ENCODE measurements at places on chromosomes 5 and 9.

DNA sequence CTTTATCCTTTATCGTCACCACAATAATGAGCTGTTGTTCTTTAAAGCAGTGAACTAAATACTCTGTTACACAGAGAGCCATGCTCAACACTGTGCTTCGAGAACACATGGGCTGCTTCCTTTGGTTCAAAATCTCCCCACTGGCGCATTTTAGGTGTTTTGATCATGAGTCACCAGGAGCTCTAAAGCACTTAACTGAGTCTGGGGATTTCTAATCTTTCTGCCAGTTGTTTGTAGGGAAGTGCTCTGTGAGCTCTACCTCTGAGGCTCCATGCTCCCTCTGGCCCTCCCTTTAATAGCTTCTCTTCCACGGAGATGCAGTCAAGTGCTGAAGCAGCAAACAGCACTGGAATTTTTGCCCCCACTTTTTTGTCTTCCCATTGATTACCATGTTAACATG lies 17.0 kb downstream of the ERAP2 start:
- no peak for DNase-seq

DNA sequence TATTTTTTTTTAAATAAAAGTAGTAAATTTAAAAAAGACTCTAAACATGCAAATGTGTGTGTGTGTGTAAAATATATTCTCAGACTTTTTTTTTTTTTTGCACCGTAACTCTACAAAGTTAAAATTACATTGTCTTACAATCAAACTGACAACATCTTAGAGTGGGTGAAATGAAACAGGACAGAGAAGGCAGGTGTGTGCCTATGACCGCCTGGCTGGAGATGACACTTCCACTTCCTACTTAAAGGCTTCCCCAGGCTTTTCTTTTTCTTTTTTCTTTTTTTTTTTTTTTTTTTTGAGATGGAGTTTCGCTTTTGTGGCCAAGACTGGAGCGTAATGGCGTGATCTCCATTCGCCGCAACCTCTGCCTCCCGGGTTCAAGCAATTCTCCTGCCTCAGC lies 2.7 kb upstream of the AK1 start:
- no peak for DNase-seq

- DNase-seq = no peak
These were observed 81.0 kb downstream of the HTR4 start for GRCh38 chr5:148573374-148573773.

DNA sequence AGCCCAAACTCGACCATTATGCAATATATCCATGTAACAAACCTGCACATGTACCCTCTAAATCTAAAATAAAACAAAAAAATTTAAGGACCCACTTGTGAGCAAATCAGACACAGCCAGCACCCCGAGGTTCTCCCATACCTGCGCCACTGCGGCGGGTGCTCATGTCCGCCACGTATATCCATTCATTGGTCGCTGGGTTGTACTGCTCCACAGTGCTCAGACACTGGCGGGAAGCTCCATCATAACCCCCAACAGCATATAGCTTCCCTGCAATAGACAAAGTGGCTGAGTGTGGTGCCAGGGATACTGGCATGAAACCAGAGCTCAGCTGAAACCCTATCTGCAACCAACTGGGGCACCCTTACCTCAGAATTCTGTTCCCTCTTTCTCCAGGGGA lies 102.0 kb downstream of the KLHL3 start:
- DNase-seq = no peak

GRCh38 chr9:128554155-128554862 lies 1.9 kb downstream of the SPTAN1 start:
- peak; percentile 53 for DNase-seq

DNA sequence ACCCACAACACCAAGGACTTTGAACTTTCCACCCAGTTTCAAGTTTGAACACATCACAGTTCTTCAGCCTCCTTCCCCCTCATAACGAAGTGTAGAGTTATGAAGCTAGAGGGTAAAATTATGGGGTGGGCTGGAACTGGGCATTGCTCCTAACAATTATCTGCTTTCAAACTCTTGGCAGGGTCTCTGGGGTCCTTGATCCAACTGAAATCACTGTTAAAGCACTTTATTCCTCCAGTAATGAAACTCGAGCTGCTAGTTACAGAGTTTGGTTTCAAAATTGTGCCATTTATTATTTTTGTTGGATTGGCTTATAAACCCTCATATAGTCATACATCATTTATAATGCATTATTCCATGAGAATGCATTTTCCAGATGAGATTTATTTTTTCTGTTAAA lies 158.5 kb downstream of the RGS3 start:
- DNase-seq = no peak

DNA sequence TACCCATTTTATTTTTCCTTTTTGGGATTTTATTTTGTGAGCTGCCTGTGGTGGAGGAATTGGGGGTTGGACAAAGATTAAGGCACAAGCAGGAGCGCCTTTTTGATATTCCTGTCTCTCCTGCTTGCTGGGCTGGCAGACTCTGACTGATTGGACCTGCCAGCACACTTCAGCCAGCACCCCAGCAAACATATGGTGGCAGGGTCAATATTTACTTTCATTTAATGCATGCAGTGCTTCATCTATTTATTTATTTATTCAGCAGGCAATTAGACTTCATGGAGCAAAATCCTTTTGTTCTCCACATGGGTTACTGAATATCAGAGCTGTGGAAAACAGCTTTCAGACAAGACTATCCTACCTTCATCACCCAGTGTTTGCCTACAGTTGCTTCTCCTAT lies 48.4 kb upstream of the EPB41L4A start:
- no peak for DNase-seq

DNA sequence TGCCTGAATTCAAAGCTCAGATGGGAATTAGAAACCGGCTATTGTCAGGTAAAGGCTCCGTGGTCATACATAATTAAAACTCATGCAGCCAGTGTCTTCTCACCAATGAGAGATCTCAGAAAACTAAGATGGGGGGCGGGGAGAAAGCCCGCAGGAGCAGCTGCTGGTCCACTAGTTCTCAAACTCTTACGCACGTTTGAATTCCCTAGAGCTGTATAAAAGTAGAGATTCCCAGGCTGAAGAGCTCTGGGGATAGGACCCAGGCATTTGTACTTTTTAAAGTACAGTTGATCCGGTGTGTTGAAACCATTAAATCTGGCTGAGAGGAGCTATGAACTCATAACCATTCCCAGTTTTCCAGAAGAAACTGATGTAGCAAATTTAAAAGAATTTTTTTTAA lies 68.5 kb downstream of the FRMD3 start:
- DNase-seq = no peak

- no peak for DNase-seq
These were observed 203.5 kb downstream of the ERCC6L2 start for GRCh38 chr9:96078897-96079490.

DNA sequence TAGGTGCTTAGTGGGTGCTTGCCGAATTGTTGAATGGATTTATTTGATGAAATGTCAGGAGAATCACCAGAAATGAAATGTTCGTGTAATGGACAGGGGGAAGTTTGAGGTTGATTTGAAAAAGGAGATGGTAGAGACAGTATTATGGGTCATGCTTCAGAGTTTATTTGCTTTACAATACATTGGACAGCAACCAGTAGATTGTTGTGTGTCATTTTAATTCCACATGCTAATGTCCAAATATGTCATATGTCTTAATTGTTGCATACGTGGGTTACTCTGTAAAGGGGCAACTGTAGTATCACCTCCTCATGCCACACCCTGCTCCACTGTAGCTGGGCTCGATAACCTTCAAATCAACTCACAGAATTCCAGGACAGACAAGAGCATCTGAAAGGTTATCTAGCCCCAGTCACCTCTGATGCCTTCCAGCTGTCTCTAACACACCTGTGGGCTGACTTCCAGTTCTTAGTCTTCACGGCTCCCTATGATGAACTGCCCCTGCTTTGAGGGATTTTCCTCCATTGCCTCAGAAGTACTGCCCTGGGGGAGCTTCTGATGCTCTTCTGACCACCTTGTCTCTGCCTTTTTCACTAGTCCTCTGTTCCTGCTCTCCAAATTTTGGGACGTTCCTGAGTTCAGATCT lies 1.7 kb downstream of the PDCD1LG2 start:
- no peak for DNase-seq

- no peak for DNase-seq
These were observed 213.2 kb downstream of the GABRB2 start for GRCh38 chr5:161333194-161333880.

GRCh38 chr5:91219803-91220371 lies 163.2 kb downstream of the ARRDC3 start:
- DNase-seq = peak; percentile 51

- DNase-seq = no peak
These were observed 474.9 kb upstream of the CDH10 start for GRCh38 chr5:25119650-25120049.

- no peak for DNase-seq
These were observed 37.9 kb downstream of the ARPC5L start for GRCh38 chr9:124899845-124900244.

DNA sequence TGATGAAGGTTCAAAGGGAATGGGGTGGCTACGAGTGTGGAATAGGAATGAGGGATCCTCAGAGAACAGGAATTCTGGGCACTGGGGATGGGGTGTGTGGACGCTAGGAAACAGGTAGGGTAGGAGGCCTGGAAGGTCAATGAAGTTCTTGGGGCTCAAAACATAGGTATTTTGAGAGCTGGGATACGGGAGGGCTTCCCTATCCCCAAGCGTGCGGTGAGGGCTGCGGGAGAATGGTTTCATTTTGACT lies 718 bp downstream of the QSOX2 start:
- no peak for DNase-seq

Measured in stimulated activated CD4-positive, alpha-beta T cell treated with anti-CD3 and anti-CD28 coated beads, Interleukin-15, amount 100 ng/mL, for 24 hours (primary cell).